ENCODE measurements at places on chromosomes 7 and 10.

- DNase-seq, result no peak
Measured at GRCh38 chr10:132606536-132607316, 69.1 kb downstream of the INPP5A start.

GRCh38 chr10:89269433-89270152 lies 18.0 kb upstream of the LIPA start:
- DNase-seq, result no peak

- no peak for DNase-seq
Measured at GRCh38 chr7:111424768-111425167, 137.5 kb downstream of the IMMP2L start.

GRCh38 chr7:149826344-149827088 lies 11.7 kb upstream of the ZNF862 start:
- no peak for DNase-seq

- no peak for DNase-seq
Measured at GRCh38 chr7:79118143-79118542, 335.3 kb downstream of the MAGI2 start.

DNA sequence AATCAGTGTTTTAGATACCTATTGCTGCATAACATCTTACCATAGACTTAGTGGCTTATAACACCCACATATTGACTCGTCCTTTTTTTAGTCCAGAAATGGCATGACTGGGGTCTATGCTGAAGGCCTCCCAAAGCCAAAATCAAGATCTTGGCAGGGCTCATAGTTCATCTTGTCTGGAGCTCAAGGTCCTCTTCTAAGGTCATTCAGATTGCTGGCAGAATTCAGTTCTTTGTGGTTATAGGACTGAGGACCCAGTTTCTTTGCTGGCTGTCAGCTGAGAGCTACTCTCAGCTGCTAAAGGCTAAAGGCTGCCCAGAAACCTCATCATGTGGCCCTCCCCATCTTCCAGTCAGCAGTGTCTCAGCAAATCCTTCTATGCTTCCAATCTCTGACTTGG lies 165.5 kb downstream of the FAM107B start:
- no peak for DNase-seq

GRCh38 chr7:142413280-142414000 lies 155.6 kb upstream of the PRSS58 start:
- no peak for DNase-seq

DNA sequence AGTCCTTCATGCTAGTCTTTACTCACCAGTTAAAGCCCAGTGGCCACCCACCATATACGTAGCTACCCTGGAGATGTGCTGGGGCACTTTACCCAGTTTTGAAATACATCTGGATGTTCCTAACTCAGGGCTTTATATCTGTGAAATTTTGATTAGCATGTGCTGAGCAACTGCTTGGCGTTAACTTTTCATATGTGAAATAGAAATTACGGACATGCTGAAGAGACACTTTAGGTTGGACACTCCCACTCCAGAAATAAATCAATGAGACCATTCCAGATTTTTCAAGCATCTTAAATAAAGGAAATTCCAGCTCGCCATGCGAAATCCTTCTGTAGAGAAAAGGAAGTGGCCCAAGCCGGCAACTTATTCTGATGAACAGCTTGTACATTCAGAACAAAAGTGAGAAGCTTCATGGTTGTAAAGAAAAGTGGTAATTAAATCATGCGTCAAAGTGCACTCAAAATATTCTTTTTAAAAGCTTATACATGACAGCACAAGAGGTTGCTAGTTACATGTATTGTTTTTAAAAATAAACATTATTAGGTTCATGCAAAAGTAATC lies 153.5 kb upstream of the ITGB1 start:
- no peak for DNase-seq

DNA sequence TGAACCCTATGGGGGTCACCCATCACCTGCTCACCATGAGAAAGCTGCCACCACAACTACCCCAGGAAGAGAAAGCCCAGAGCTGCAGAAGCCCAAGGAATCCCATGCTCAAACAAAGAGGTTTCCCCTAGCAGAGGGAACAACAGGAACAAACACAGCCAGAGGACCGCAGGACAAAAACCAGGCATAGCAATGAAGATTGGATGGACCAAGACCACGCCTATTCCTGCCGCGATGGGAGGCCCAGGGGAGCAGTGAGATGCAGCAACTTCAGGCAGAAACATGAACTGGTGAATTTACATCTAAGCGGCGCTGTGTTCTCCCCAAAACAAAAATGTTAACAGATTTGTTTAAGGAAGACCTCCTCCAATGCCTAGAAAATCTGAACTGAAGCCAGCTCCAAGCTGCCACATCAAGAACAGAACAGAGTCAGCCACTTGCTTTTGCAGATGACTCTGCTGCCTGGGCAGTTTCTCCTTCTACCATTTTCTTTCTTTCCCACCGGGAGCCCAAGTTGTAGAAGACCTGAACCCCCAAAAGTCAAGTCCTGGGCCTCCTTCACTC lies 134.2 kb upstream of the NEBL start:
- no peak for DNase-seq

- DNase-seq, result no peak
Measured at GRCh38 chr10:122713091-122713885, 13.6 kb upstream of the C10orf120 start.

DNA sequence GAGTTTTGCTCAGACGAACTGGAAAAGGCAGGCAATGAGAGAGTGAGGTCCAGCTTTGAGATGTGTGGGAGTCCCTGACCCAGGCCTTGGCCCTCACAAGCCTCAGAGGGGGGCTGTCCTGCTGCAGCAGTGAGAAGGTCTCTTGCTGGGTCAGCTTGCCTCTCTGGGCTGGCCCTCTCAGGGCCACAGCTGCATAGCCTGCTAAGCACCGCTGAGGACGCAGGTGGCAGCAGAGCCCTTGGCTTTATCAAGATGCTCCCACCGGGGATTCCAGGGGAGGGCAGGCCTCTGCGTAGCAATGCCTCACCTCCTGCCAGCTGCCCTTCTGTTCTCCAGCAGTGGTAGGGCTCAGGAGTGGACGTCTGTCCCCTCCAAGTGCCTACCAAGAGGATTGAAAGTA lies 128.7 kb downstream of the COBL start:
- DNase-seq, result peak; percentile 28

GRCh38 chr10:86046845-86047460 lies 319.6 kb downstream of the GRID1 start:
- no peak for DNase-seq

DNA sequence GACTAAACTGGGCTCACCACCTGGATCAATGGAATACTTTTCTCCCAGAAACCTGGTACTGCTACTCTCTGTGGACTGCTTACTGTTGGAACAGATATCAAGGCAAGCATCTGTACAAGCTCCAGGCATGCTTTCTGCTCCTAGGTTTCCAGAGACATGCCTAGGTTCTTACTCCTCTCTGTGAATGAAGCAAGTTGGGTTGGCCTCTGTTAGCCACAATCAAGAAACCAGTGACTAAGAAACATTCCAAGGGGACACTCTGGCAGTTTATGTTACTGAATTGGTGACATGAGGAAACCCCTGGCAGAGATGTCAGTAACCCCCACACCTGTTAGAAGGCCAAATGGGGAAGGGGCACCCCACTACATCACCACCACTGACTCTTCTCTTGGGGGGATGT lies 121.9 kb downstream of the GFRA1 start:
- no peak for DNase-seq

- peak; percentile 6 for DNase-seq
Measured at GRCh38 chr10:103204353-103205255, 11.5 kb upstream of the NT5C2 start.
